ENCODE measurements at places on chromosomes 2 and 18.

DNA sequence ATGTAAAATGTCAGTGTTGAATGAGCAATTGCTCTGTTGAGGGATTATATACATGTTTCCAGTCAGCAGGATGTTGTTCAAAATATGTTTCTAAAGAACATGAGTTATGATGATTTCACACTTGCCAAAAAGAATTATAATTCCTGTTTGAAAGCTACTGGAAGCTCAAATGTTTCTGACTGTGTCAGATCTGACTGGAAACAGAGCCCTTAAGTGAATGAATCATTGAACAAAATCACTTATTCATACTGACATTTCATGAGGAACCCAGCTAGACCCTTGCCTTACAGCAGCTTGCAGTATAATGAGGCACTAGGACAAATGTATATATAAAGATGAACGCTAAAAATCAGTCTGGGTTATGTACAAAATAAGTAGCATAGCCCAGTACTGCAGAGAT, 35.4 kb upstream of the ITGAV start:
- no peak for DNase-seq

GRCh38 chr18:32243358-32243757, 53.5 kb downstream of the MEP1B start:
- no peak for DNase-seq

DNA sequence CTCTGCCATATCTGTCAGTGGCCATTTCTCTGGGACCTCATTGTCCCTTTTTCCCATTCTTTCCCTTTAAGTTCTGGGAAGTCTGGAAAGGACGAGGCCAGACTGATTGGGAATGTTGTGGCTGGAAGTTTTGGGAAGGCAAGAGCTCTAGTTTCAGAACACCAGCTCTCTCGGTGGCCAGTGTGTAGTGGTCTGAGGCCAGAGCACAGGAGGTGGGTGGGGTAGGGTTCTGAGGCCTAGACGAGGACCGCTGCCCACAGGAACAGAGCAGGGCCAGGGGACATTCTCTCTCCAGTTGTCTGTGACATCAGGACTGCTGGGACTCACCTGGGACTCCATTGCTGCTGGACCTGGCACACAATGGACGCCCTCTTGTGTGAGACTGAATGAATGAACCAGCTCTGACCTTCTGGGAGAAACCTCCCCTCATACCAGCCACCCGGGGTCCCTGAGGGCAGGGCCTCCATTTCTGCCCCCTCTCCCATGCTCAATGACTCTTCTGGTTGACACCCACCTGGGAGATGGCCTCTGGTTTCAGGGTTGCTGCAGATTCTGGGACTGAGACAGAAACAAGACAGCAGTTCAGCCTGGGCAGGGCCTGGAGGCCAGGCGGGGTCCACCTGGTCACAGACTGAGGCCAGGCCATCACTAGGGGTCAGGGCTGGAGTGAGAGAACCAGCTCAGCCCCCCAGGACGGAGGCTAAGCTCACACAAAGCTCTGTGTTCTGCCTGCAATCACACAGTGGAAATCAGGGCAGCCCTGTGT, 8.4 kb upstream of the NPPC start:
- no peak for DNase-seq

DNA sequence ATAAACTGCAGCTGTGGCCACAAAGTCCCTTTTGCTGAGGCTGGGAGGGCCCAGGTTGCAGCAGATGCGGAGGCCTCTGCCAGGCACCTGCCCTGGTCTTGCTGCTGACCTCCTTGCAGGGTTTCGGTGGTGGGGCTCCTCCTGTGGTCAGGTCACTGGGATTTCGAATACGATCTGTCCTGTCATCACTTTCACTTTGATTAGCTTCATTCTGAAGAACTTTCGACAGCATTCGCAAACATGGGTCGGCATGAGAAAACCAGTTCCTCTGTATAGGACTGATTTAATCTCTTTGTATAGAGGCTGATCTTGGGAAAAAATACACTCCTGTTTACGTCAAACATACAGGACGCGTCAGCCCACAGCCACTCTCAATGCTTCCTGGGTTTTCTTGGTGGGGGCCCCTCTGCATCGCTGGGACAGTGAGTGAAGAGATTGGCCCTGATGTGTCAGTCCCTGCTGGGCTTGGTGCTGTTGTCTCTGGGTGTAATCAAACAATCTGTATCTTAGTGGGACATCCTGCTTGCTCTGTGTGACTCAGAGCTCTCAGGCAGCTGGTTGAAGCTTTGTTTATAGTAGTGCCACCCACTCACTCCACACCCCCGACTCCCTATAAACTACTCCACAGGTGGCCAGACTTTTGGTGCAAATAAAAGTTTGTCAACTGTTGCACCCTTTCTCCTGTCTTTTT, 209.4 kb upstream of the CXCR4 start:
- no peak for DNase-seq

DNA sequence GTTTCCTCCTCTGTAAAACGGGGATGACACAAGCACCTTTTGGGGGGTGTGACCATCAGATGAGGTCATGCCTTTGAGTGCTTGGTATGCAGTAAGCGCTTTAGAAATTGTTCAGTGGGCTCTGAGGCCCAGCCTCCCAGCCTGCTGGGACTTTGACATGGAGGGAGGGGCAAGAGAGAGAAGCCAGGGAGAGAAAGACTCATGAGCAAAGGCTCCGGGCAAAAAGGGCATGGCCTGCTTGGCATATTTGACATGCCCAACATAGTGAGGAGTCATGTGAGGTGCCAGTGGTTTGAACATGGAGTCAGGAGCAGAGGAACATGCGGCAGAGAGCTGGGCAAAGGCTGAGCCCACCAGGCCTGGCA, 14.0 kb downstream of the TNS1 start:
- no peak for DNase-seq

Data from muscle of back (tissue), 13 donors.